ENCODE measurements at places on chromosomes 3 and 15.
A peak's percentile ranks its signal among the peaks of the same experiment; 100 is the strongest.

DNA sequence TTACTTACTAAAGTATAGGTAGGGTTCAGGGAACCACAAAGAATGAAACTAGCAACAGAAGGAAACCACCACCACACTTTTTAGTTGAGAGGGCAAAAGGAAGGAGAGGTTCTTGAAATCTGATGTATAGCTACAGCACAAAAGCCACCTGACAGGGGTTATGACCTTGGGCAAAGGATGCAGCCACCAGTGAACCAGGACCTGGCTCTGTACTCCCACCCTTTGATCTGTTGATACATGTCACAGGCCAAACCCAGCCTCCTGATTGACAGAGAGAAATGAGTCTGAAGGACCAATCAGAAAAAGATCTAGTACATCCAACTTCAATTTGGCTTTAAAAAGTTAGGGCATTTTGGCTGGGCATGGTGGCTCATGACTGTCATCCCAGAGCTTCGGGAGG is 20.0 kb upstream of the BLM start:
- DNase-seq: no peak

DNA sequence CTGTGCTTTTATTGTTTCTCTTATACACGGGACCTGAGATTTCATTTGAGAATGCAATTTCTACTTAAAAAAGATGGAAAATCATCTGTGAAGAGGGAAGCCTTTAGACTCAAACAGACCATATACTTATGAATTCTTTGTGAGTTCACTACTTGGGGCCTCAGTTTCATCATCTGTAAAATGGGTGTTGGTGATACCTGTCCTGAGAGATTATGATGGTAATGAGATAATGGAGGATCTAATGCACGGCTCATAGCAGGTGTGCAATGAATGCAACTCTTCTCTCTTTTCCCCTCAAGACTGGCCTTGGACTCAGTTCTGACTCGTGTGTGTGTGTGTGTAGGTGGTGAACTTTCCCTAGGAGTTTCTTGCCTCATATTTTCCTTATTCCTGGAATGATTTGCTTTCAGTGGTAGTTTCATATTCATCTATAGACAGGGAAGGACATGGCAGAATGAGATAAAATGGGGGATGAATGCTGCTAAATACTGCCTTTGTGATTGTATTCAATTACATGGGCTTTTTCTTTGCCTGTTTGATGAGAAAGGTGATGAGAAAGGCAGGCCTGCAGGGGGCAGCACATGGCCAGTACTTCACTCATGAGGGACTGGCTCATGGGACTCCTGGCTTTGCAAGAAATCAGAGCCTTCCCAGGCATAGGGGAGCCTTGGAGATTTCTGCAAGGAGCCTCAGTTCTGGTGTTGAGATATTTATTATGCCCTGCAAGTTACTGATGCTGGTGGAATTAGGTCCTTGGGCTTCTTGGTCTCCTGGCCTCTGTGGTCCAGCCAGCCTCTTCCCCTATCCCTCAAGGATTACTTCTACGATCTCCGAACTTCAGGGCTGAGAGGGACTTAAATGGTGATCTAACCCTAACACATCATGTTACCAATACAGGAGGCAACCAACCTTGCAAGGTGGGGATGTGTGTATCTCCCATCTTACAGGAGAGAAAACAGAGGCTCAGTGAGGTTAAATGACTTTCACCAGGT is 70.7 kb downstream of the RPLP1 start:
- DNase-seq: no peak

DNA sequence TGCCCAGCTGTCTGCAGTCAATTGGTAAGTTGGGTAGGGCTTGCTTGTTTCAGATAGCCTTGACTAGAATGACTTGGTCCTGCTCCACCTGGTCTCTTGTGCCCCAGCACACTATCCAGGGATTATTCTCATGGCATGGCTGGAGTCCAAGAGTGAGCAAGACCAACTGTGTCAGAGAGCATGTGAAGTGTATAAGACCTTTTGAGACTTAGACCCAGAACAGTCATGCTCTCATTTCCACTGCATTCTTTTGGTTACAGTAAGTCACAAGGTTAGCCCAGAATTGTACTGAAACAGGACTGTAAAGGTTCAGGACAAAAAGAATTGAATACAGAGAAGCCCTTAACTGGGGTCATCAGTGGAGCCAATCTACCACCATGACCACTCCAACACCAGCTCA is 650.8 kb upstream of the ADAMTS9 start:
- DNase-seq: no peak

DNA sequence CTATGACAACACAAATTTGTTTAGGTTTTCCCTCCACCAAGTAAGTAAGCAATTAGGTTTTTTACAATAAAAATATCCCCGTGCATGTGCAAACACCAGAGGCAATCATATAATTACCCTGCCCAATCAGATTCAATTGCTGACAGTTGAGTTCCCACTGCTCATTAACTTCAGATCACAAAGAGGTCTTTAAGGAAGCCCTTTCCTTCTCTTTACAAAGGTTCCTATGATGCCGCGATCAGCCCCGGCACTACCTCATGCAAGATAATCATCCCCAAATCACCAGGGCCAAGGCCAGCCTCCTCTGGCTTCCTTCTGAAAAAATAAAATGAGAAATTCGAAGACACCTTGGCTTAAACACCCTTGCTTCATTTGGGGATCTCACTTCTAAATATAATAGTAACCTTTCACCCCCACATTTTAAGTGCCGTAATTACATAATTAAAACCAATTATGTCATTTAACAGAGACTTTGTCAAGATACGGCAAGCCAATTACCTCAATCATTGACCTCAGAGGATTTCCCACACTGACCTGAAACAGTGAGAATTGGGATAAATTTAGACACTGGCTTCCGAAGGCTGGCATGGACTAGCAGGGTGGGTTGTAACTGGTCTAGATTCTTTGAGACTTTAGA is 121.3 kb upstream of the WNT5A start:
- no peak for DNase-seq

GRCh38 chr3:7651274-7651673 is 790.4 kb downstream of the GRM7 start:
- no peak for DNase-seq

GRCh38 chr15:77857419-77857818 is 220.1 kb downstream of the TBC1D2B start:
- DNase-seq: no peak

- DNase-seq: no peak
Measured at GRCh38 chr3:71723452-71724170, 1.6 kb downstream of the EIF4E3 start.

DNA sequence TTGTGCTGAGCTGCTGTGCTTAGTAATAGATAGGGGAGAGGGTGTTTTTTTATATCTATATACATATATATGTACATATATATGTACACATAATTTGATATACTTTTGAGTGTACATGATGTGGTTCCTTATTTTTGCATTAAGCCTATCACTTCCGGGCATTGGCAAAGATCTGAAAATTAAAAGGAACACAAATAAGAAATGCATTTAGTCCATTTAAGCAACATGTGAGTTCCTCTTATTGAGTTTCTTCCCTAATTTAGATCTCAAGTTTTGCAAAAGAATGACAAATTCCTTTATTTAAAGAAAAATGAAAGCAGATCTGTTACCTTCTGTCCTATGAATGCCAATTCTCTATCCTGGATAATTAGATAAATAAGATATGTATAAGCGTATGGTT is 435.1 kb downstream of the LPP start:
- DNase-seq: no peak

DNA sequence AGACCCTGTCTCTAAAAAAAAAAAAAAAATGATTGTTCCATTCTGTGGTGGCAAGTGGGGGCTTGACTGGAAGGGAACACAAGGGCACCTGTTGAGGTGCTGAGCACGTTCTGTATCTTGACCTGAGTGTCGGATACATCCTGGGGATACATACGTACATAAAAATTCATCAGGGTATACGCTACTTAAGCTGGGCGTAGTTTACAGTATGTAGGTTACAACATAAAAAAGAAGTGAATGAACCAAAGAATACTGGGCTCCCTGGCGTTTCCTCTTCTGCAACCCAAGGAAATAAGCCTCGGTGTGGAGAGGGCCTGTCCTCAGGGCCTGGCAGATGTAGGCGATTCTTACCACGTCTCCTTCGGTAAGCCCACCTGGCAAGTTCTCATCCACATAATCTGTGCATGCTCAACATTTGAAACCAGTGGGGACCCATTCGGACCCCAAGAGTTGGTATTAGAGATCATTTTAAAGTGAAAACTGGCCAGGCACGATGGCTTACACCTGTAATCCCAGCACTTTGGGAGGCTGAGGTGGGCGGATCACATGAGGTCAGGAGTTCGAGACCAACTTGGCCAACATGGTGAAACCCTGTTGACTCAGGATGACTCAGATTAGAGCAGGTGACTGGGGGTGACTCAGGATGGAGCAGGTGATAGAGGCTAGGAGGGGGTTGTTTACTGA is 5.1 kb upstream of the MUC20 start:
- DNase-seq: peak; percentile 0

GRCh38 chr3:147298511-147298982 is 107.8 kb downstream of the ZIC4 start:
- no peak for DNase-seq

GRCh38 chr15:80405970-80406369 is 1.8 kb downstream of the ARNT2 start:
- DNase-seq: no peak

- DNase-seq: peak; percentile 35
Measured at GRCh38 chr3:10470120-10471053, 35.0 kb downstream of the ATP2B2 start.

DNA sequence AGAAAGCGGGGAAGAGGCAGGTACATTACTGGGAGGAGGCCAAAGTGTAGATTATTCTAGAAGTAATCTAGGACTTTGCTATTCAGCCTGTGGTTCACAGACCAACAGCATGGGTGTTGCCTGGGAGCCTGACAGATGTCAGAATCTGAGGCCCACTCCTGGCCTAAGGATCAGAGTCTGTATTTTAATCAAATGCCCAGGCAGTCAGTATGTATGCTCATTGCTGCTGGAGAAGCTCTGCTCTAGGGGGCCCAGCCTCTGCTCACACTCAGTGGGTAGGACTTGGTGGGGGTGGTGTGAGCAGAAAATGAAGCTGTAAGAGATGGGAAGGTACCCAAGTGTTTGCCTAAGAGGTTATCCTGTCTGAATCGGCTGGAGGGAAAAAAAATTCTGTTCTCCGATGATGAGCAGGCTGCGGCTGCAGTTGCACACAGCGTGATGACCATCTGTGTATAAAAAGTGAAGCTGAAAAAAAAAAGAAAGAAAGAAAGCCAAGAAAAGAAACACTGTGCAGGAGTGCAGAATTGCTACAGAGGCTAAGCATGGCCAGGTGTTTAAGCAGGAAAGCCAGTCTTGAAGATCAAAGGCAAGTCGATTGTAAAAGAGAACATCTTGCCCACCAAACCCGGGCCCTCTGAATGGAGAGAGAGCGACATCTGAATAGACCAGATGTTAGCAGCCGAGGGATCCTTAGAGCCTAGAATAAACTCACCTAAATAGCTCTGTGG is 65.2 kb downstream of the EIF4E3 start:
- no peak for DNase-seq

DNA sequence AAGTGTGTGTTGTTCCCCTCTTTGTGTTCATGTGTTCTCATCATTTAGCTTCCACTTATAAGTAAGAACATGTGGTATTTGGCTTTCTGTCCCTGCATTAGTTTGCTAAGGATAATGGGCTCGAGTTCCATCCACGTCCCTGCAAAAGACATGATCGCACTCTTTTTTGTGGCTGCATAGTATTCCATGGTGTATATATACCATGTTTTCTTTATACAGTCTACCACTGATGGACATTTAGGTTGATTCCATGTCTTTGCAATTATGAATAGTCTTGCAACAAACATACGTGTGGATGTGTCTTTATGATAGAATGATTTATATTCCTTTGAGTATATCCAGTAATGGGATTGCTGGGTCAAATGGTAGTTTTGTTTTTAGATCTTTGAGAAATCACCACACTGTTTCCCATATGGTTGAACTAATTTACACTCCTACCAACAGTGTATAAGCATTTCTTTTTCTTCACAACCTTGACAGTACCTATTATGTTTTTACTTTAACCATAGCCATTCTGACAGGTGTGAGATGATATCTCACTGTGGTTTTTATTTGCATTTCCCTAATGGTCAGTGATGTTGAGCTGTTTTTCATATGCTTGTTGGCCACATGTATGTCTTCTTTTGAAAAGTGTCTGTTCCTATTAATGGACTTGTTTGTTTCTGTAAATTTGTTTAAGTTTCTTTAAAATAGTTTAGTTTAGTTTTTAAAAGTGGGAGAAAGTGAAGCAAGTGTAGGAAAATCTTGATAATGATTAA is 21.9 kb upstream of the SLC30A4 start:
- no peak for DNase-seq

GRCh38 chr15:31560643-31561042 is 234.0 kb downstream of the KLF13 start:
- DNase-seq: no peak

GRCh38 chr3:193909387-193909786 is 226.6 kb upstream of the HES1 start:
- no peak for DNase-seq

DNA sequence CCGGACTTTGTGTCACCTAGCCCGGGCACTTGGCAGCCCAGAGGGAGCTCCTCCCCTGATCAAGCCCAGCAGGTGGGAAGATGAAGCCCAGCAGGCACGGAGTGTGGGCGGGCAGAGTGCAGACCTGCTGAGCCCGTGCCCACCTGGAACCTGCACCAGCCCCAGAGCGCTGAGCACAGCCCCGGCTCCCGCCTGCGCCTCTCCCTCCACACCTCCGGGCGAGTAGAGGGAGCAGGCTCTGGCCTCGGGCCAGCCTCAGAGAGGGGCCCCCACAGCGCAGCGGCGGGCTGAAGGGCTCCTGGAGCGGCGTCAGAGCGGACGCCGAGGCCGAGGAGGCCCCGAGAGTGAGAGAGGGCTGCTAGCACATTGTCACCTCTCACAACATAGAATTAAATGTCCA is 257.7 kb downstream of the VGLL3 start:
- no peak for DNase-seq

GRCh38 chr3:167992381-167992780 is 103.3 kb downstream of the GOLIM4 start:
- DNase-seq: no peak

- DNase-seq: no peak
Measured at GRCh38 chr15:45454814-45455213, 67.7 kb downstream of the SLC30A4 start.

DNA sequence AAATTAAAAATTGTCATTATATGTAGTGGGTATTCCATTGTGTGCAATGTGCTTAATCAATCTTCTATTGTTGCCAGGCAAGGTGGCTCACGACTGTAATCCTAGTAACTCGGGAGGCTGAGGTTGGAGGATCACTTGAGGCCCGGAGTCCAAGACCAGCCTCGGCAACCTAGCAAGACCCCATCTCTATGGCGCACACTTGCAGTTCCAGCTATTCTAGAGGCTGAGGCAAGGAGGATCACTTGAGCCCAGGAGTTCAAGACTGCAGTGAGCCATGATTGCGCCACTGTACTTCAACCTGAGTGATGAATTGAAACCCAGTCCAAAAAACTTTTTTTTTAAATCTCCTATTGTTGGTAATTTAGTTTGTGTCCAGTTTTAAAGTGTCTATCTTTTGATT is 33.4 kb upstream of the ABHD2 start:
- no peak for DNase-seq

- no peak for DNase-seq
Measured at GRCh38 chr15:68032672-68033071, 21.4 kb upstream of the PIAS1 start.

GRCh38 chr15:61729646-61730045 is 330.6 kb downstream of the VPS13C start:
- no peak for DNase-seq

- peak; percentile 65 for DNase-seq
Measured at GRCh38 chr3:129343643-129344360, 65.1 kb downstream of the HMCES start.

GRCh38 chr3:58659051-58659675 is 7.4 kb downstream of the FAM3D start:
- DNase-seq: no peak
